LNCaP clone FGC (cell line): ENCODE measurements at places on chromosomes 5 and 9.

- no peak for DNase-seq
Measured at GRCh38 chr9:83533296-83533695, 4.9 kb downstream of the FRMD3 start.

DNA sequence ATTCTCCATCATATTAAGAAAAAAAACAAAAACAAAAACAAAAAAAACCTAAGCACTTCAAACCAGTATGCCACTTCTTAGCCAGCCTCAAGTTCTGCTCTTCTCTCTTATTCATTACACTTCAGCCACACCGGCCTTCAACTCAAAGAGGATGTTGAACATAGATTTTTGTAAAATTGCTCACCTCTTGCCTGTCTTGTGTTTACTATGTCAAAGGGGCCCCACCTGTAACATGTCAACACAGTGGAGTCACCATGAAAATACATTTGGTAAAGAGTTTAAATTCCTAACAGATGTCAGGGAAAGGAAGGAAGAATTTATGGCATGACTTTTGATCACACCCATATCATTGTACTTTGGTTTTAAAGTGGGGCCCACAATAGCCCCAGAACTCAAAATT lies 121.1 kb upstream of the GHR start:
- no peak for DNase-seq

DNA sequence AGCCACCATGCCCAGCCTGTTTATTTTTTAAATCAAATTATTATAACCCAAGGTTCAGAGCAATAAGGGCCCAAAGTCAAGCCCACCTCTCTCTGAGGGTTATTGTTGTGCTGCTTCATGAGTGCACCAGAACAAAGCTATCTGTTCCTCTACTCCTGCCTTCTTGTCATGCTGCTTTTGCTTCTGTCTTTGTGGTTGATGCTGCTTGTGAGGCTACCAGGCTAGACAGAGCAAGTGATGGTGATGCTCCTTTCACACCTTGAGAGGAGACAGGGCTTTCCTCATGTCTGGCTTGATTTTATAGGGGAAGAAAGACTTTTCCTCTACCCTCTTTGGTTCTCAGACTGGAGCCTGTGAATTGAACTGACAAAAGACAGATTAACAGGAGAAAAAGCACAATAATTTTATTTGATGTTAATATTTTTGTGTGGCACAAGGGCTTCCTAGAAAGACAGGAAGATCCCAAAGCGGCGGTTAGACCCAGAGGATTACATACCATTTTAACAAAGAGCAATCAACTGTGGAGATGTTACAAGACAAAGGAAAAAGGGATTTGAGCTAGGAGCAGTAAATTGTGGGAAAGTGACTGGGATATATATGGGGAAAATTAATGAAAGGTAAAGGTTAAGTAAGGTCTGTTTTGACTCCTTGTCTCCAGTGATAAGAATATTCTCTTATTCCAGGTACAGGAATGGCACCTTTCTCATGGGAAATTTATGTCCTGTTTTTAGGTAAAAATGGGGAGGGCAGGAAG lies 4.4 kb upstream of the CD180 start:
- DNase-seq: no peak

DNA sequence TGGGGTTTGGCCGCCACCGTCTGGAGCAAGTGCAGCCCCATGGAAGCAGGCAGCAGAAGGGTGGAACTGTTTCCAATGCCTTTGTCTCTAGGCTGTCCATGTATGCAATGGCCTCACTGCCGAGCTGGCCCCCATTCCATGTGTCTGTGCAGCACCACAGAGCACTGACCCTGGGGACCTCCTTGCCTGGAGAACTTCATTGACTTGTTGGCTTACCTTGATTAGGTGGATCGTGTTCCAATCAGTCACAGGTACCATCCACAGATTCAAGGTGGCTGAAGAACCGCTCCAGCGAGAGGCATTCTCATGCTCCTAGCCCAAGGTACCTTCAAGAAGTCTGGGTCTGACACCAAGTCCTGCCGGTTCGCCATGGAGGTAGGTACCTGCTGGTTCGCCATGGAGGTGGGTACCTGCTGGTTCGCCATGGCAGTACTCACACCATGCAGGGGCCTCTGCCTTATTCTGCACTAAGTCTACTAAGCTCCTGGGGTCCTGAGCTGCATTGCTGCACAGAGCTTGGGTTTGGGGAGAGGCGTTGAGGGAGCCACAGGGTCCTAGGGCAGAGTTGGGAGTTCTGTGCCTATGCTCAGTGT lies 358.3 kb upstream of the IRX1 start:
- no peak for DNase-seq
